ENCODE measurements at places on chromosomes 4 and X. TPM values are rescaled to one million over a fixed set of nuclear protein-coding genes. Genes with fewer than 3 reads are reported as not detected.

The NEXMIF gene
- total RNA-seq: 52.6 TPM

The ARFIP1 gene
- total RNA-seq: 35.4 TPM

The CENPVL3 gene
- total RNA-seq: 1.2 TPM

The NR0B1 gene
- total RNA-seq: 0.25 TPM

The IQCM gene
- total RNA-seq: not detected

The RXFP1 gene
- total RNA-seq: 18.7 TPM

The HELT gene
- not detected for total RNA-seq

The SLC9A7 gene
- total RNA-seq: 26.1 TPM

The SEPTIN11 gene
- 238 TPM for total RNA-seq

The UBA6 gene
- total RNA-seq: 86.1 TPM

The EVC2 gene
- 1.2 TPM for total RNA-seq

The MAGEB2 gene
- not detected for total RNA-seq

The MCF2 gene
- total RNA-seq: 9.1 TPM

The CTAG2 gene
- total RNA-seq: not detected

The STATH gene
- not detected for total RNA-seq

The MYOZ2 gene
- under 0.01 TPM for total RNA-seq

The EDA gene
- total RNA-seq: 3.7 TPM

The CSAG1 gene
- not detected for total RNA-seq

The RAPGEF2 gene
- total RNA-seq: 153 TPM

The RBM41 gene
- 21.6 TPM for total RNA-seq

The CPZ gene
- total RNA-seq: 2.5 TPM

The GAGE1 gene
- total RNA-seq: not detected

The PROM1 gene
- total RNA-seq: 107 TPM

The SRPK3 gene
- 0.25 TPM for total RNA-seq

The MXRA5 gene
- 2.7 TPM for total RNA-seq

The CXorf51A gene
- total RNA-seq: not detected

The FAAH2 gene
- 3.7 TPM for total RNA-seq

The PNMA6F gene
- total RNA-seq: 0.49 TPM

The PAK3 gene
- total RNA-seq: 85.8 TPM

The HTR2C gene
- 1.5 TPM for total RNA-seq

The NAP1L3 gene
- total RNA-seq: 100 TPM

The SPANXC gene
- not detected for total RNA-seq

The CPLX1 gene
- 2.0 TPM for total RNA-seq

The TXK gene
- total RNA-seq: 0.98 TPM

The PAGE2B gene
- total RNA-seq: not detected

The SSX3 gene
- not detected for total RNA-seq

The PHOX2B gene
- not detected for total RNA-seq

The NDST3 gene
- total RNA-seq: 35.4 TPM

The MID1IP1 gene
- 16.5 TPM for total RNA-seq

The FMR1NB gene
- total RNA-seq: not detected

The GAB3 gene
- total RNA-seq: 0.74 TPM

The GTPBP6 gene
- total RNA-seq: 11.1 TPM

The TRAM1L1 gene
- 22.1 TPM for total RNA-seq

The SNCA gene
- 60.5 TPM for total RNA-seq

The FUNDC1 gene
- 13.0 TPM for total RNA-seq

The SATL1 gene
- 0.98 TPM for total RNA-seq

The CCDC149 gene
- 19.2 TPM for total RNA-seq

The HMGN5 gene
- total RNA-seq: 3.4 TPM

The NXF2B gene
- total RNA-seq: not detected

The PITX2 gene
- total RNA-seq: not detected

The PRSS48 gene
- total RNA-seq: not detected

The NUP62CL gene
- total RNA-seq: 0.74 TPM

The FOXP3 gene
- total RNA-seq: 0.25 TPM

The UGT2B11 gene
- under 0.01 TPM for total RNA-seq

The MSX1 gene
- total RNA-seq: 2.2 TPM

The SMIM10 gene
- total RNA-seq: 0.49 TPM

All from temporal lobe (tissue), 4 donors.